Stimulated activated CD8-positive, alpha-beta memory T cell treated with anti-CD3 and anti-CD28 coated beads, Interleukin-2, amount 100 ng/mL, for 48 hours (primary cell): ENCODE measurements at places on chromosomes 11 and 22.

DNA sequence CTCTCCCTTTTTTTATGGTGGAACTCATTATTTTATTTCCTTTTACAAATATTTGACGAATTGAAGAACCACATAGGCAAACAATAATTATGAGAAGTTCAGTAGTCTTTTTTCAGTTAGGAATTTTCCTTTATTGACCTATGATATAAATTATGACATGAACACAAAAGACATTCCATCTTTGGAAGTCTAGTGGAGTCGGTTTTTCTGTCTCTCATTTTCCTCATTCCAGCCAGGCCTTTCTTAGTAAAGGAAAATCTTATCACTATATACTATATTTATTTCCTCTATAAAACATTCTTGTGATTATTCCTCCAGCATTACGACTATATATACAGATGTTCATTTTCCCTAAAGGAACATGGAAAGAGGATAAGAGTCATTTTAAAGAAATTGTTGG, 1046.1 kb downstream of the DLG2 start:
- DNase-seq, result no peak

- DNase-seq, result no peak
Observed at GRCh38 chr22:48428631-48429371, 1398.9 kb downstream of the BRD1 start.

GRCh38 chr11:33941637-33942160, 49.8 kb upstream of the LMO2 start:
- no peak for DNase-seq

DNA sequence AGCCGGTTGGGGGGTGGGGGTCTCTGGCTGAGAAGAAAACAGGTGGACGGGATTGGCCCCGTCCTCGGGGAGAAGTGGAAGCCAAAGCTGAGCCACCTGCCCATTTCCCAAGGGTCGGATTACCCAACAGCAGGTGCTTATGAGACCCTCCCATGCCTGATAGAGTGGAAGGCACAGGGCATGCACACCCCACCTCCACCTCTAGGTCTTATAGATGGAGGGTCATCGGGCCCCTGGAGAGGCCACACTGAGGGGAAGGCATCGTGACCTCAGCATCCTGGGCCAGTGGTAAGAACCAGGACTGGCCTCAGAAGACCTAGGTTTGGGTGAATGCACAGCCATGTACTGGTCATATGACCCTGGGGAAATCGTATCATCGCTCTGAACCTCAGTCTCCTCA, 85.9 kb downstream of the BUD13 start:
- no peak for DNase-seq

DNA sequence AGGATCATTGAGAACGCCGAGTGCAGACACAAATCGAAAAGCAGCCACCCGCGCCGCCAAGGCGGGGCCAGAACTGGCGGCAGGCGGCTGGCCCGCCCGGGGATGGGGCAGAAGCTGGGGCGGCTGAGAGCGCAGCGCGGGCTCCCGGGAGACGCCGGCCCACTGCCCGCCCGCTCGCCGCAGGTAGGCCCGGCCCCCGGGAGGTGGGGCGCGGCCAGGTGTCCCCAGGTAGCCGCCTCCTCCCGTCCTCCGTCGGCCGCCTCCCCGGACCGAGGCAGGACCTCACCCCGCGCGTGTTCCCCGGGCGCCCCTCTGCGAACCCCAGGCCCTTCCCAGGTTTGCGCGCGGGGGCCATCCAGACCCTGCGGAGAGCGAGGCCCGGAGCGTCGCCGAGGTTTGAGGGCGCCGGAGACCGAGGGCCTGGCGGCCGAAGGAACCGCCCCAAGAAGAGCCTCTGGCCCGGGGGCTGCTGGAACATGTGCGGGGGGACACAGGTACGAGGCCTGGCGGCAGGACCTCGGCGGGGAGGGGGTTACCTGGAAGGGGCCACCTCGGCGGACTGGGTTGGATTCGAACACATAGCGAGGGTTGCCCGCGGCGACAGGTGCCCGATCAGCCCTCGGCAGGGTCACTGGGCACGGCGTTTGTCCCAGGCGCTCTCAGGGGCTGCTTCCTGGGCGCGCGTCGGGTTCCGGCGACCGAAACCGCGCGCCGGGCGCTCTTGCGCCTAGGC, at the start of gene PRRG4:
Gene PRRG4 (plus strand): TSS at position 248 of the 733 bp plus-strand sequence. CDS start 603 bp downstream, outside the sequence.
- peak; percentile 34 for DNase-seq

DNA sequence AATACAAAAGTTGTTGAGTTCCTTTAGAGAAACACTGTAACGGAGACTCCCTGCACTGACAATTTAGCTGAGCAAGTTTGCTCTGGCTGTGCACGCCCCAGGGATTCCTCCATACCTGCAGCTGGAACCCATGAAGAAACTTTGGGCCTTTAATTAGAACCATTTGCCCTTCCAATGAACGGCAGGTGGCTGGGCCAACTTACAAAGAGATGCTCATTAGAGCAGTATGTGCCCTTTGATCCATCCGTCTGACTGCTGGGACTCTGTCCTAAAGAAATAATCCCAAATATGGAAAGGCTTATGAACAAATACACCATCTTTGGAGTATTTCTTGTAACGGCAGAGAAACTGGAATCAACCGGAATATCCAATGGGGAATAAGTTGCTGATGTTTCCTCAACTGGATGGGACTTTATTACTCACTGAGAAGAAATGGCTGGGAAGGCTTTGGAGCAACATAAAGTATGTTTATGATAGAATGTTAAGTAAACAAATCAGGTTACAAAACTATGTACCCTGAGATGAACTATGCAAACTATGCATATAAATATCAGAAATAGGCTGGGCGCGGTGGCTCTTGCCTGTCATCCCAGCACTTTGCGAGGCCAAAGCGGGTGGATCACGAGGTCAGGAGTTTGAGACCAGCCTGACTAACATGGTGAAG, 24.4 kb upstream of the FBLN1 start:
- DNase-seq, result no peak

- no peak for DNase-seq
Observed at GRCh38 chr11:109076870-109077269, 345.1 kb upstream of the C11orf87 start.

- no peak for DNase-seq
Observed at GRCh38 chr22:47810505-47811500, 1048.4 kb downstream of the TBC1D22A start.

GRCh38 chr22:29393019-29393608, 4.7 kb upstream of the AP1B1 start:
- DNase-seq, result no peak
